Natural killer cell treated with Interleukin-12 subunit alpha and Interleukin-12 subunit beta and Interleukin-15 and Interleukin-18, amount 100 ng/mL, for 72 hours (primary cell): ENCODE measurements at places on chromosomes 6 and 20.
A peak's percentile ranks its signal among the peaks of the same experiment; 100 is the strongest.

- DNase-seq: no peak
These were observed 577 bp upstream of the SCAND1 start for GRCh38 chr20:35954907-35955251.

DNA sequence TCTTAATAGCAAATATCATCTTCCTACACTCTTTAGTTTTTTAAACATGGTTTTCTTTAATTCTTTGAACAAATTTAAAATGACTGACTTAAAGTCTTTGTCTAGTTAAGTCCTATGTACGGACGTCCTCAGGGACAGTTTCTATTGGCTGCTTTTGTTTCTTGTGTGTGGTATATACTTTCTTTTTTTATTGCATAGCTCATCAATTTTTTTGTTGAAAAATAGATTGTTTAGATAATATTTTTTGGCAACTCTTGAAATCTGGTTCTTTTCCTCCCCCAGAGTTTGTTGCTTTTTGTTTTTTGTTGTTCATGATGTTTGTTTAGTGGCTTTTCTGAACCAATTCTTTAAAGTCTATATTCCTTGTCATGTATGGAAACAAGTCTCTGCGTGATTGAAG is 479.8 kb downstream of the PREX1 start:
- DNase-seq: no peak

DNA sequence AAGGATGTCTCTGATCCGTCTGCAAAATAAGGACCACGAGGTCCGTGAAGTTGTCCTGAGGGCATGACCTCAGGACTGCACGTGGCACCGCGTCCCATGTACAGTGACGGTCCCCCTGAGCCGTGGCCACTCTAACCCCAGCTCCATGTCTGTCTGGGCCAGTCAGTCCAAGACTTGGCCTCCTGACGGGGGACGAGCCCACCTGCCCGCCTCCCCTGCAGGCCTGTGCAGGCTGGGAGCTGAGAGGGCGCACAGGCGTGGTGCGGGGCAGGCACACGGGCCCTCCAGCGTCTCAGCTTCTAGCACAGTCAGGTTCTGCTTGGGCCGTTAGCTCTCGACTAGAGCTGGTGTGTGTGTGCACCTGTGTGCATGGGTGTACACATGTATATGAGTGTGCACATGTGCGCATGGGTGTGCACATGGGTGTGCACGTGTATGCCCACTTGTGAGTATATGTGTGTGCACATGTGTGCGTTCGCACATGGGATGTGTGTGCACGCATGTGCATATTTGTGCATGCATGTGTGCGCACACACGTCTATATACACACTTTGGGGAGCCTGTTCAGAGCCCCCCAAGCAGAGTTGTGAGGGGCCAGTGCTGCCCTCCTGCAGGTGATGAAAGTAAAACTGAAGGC is 307.0 kb downstream of the TAF4 start:
- DNase-seq: no peak

DNA sequence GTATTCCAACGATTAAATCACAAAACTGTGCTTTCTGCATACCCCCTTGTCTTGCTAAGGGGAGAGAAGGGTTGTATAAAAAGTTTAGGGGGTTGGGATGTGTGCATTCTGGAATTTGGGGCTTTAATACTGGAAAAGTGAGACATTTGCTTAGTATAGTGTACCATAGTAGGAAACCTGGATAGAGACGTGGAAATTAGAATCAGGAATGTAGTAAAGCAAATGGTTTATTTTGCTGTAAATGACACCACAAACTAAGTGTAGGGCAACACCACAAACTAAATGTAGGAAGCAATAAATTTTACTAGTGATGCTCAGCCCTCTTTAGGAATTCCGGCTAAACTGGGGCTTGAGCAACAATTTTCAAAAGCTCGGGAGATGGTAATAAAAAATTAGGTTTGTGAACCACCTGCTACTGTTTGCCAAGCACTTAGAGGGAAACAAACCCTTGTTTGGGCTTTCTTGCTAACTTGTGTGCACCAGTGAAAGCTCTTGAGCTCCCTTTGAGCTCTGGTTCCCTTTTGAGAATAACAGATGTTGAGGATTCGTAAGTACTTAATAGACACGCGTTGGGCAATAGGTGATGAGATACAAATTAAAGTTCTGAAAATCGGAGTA is 13.8 kb downstream of the BRD2 start:
- DNase-seq: no peak

- DNase-seq: no peak
These were observed 602.9 kb upstream of the ARID1B start for GRCh38 chr6:156174031-156174890.

DNA sequence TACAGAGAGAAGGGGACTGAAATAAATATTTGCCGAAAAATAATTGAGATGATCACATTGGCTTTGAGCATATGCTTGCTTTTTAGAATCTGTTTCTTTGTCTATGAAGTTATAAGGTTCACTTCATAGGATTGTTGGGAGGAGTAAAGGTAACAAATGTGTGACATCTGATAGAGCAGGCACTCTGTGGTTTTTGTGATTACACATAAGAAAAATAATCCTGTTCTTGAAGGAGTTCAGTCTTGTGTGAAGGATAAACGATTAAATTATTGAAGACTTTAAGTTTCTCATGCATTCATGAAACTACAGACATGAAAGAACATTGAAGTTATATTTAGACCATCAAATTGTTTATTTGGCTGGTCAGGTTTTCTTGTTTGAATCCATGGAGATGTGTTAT is 45.0 kb downstream of the QKI start:
- no peak for DNase-seq

DNA sequence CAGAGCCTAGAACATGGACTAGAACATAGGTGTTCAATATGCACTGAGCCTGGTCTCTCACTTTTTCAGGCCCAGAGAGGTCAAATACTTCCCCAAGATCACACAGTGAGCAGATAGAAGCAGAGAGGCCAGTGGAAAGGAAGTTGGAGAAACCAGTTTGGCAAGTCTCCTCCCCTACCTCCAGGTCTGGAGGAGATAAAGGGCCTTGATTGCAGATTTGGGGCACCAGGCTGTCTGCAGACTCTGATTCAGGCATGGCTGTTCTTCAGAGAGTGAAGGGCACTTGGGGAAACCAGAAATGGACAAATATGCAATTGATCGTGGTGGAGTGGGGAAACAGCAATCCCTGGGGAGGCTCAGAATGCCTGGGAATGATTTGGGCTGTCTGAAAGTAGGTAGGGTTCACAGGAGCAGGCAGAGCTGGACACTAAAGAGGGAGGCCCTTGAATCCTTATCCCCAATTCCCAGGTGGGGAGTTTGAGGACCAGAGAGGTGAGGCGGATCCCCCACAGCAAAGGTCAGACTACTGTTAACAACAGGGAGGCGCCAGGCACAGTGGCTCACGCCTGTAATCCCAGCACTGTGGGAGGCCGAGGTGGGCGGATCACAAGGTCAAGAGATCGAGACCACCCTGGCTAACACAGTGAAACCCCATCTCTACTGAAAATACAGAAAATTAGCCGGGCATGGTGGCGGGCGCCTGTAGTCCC is 2.3 kb downstream of the PEDS1 start:
- no peak for DNase-seq

DNA sequence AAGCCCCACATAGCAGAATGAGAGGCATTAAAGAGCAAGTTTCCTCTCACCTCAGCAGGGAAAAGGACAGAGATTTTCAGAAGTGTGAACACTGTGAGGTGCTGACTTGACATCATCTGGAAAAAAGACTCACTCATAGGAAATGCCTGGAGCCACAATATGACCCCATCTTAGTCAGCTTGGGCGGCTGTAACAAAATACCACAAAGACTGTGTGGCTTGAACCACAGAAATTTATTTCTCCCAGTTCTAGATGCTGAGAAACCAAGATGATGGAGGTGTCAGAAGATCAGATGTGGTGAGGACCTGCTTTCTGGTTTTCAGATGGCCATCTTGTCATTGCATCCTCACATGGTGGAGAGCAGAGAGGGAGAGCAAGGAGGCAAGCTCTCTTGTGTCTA is 253.1 kb downstream of the ADGB start:
- peak; percentile 74 for DNase-seq

GRCh38 chr6:56517155-56517745 is 125.4 kb downstream of the DST start:
- DNase-seq: no peak

- no peak for DNase-seq
These were observed 43.8 kb downstream of the MDFI start for GRCh38 chr6:41682056-41682477.

DNA sequence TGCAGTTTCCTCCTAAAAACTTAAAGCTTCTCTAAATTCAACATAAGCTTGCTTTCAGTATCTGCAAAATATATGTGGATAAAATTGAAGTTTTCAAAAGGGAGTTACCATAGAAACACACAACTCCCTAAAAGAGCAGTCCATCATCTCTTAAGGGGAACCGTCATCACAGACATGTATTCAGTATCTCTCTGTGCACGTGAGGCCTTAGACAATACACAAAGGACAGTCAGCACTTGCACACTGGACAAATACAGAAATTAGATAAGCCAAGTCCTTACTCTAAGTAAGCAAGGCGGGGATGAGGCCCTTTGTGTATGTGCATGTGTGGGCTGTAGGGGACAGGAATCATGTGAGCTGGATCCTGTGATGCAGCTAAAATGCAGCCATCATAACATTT is 136.6 kb downstream of the BACH2 start:
- DNase-seq: no peak

DNA sequence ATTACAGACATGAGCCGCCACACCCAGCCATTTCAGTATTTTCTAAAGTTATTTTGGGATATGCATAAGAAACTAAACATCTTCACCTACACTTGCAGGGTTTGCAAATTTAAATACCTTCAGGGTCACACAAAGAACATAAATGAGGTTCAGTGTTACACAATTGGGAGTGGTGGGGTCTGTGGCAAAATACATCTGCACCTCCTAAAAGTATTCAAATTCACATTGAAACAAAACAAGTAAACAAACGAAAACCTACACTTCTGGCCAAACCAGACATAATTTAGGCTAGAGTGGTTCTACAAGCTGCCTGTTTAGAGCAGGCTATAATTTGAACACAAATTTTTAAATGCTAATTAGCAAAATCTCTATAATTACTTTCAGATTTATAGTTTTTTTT is 34.6 kb downstream of the MAPK14 start:
- DNase-seq: no peak

DNA sequence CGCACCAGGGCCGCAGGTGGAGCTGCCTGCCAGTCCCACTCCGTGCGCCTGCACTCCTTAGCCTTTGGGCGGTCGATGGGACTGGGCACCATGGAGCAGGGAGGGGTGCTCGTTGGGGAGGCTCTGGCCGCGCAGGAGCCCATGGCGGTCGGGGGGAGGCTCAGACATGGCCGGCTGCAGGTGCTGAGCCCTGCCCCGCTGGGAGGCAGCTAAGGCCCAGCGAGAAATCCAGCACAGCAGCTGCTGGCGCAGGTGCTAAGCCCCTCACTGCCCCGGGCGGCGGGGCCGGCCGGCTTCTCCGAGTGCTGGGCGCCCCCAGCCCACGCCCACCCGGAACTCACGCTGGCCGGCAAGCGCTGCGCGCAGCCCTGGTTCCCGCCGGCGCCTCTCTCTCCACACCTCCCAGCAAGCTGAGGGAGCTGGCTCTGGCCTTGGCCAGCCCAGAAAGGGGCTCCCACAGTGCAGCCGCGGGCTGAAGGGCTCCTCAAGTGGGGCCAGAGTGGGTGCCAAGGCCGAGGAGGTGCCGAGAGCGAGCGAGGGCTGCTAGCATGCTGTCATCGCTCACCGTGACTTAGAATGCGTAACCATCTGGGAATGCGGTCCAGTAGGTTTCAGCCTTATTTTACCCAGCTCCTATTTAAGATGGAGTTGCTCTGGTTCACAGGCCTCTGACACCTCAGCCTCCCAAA is 77.3 kb downstream of the C6orf52 start:
- DNase-seq: no peak

DNA sequence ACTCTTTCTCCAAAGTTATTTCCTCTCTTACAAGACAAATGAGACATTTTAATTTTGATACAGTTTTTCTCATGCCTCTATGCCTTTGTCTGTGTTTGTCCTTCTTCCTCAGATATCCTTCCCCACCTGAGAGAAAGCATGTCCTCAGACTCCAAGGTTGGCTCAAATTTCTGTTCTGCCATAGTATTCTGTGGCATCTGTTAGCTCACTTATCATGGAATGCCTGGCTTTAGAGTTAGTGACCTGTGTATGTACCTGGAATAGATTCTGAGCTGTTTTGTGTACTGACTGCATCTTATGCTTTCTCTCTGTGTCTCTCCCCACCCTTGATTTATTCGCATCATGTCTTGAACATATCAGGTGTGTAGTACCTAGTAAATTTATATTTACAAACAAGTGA is 90.0 kb downstream of the CENPW start:
- no peak for DNase-seq

- DNase-seq: no peak
These were observed 59.7 kb upstream of the MYB start for GRCh38 chr6:135121434-135121833.

GRCh38 chr6:167995731-167996151 is 1.7 kb upstream of the KIF25 start:
- no peak for DNase-seq

DNA sequence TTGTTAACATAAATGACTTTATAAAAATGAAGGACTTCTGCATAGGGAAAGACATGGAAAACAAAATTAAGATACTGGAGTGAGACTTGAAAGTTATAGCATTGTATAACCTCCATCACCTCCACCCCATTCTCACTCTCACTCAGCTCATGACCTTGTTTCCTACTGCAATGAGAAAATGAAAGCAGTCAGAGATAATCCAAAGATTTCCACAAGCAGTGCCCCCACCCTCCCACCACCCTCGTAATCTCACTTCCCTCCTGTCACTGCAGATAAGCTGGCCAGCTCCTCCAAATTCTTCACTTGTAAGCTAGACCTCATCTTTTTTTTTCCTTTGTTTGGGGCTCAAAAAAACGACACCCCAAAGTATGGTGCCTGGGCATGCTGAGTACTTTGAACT is 52.9 kb upstream of the PROKR2 start:
- no peak for DNase-seq

DNA sequence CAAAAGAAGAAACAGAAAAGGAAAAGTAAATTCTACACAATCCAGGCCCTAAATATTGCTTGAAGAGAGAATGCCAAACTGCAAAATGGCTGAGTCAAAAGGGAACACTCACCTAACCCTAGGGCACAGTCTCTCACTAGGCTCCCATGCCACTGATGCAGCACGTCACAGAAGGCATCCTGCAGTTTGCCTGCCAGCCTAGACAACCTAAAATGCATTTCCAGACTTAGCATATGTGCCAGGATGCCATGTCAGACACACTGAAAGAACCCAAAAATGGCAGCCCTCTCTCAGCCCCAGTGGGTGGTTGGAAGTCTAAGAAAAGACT is 10.6 kb upstream of the SIRPD start:
- no peak for DNase-seq
